ENCODE measurements at places on chromosomes 7 and 10. TPM values are rescaled to one million over a fixed set of nuclear protein-coding genes. Genes with fewer than 3 reads are reported as not detected.
A peak's percentile ranks its signal among the peaks of the same experiment; 100 is the strongest.

- no peak for DNase-seq
- no peak overlapping the region for H3K4me3 ChIP-seq
- no peak overlapping the region for H3K27ac ChIP-seq
- H3K36me3 ChIP-seq, result peaks cover 6% of the 10 kb centered on the region
- peaks cover 29% of the 10 kb centered on the region for H3K27me3 ChIP-seq
These were observed 297.9 kb upstream of the NFE2L3 start for GRCh38 chr7:25854059-25854458.

DNA sequence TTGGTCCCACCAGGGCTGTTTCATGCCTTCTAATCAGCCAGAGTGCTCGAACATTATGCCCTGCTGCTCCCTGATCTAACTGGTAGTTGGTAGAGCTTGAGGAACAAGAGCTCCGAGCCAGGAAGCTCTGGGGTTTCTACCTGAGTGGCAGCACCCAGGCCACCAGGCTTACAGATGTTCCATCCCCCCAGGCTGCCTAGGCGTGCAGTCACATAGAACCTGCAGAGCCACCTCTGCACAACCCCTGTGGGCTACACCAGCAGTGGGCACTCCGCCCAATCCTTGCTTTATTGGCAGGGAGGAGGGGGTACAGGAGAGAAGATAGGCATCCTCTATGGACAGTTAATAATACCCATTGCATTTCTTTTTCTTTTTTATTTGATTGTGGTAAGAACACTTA is 21.8 kb downstream of the MAP3K8 start:
- peaks cover 24% of the 10 kb centered on the region for H3K36me3 ChIP-seq
- no peak overlapping the region for H3K4me3 ChIP-seq
- no peak for DNase-seq
- H3K4me1 ChIP-seq, result no peaks in the 10 kb centered on the region
- H3K27ac ChIP-seq, result no peak overlapping the region
- no peaks in the 10 kb centered on the region for H3K27me3 ChIP-seq

GRCh38 chr10:87844837-87845623 is 18.3 kb downstream of the KLLN start:
- H3K27me3 ChIP-seq, result no peaks in the 10 kb centered on the region
- peak overlapping the region; percentile 69 for H3K27ac ChIP-seq
- no peak overlapping the region for H3K4me3 ChIP-seq
- peaks cover 7% of the 10 kb centered on the region for H3K36me3 ChIP-seq
- peaks cover 31% of the 10 kb centered on the region for H3K4me1 ChIP-seq

The MMD2 gene
- total RNA-seq, result not detected

- no peaks in the 10 kb centered on the region for H3K36me3 ChIP-seq
- H3K4me3 ChIP-seq, result no peak overlapping the region
- DNase-seq, result no peak
- no peak overlapping the region for H3K27ac ChIP-seq
These were observed 22.8 kb upstream of the EZH2 start for GRCh38 chr7:148906707-148907498.

- no peaks in the 10 kb centered on the region for H3K27me3 ChIP-seq
- no peak overlapping the region for H3K4me3 ChIP-seq
- DNase-seq, result no peak
- H3K27ac ChIP-seq, result no peak overlapping the region
These were observed 100.8 kb downstream of the MLLT10 start for GRCh38 chr10:21634599-21635365.

DNA sequence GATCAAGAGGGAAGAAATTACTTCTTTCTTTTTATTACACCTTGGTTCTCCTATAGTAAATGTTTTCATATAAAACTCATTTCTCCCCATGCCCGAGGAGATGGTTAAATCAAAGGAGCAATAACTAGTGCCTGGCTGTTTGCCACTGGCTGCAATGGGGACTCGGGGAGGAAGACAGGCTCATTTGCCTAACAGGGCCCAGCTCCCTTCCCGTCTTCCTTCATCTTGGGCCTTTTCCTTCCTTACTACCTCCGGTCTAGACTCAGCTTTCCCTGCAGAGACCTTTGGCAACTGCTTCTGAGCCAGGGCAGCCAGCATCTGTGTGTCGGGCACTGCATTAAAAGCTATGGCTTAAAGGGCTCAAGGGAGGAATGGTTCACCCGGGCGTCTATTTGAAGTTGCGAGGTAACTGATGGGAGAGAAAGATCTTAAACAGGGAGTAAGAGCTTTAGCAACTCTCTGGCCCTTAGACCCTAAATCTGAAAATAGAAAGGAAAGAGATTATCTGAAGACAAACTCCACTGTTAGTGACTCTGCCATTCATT is 63.5 kb downstream of the CALD1 start:
- DNase-seq, result no peak

DNA sequence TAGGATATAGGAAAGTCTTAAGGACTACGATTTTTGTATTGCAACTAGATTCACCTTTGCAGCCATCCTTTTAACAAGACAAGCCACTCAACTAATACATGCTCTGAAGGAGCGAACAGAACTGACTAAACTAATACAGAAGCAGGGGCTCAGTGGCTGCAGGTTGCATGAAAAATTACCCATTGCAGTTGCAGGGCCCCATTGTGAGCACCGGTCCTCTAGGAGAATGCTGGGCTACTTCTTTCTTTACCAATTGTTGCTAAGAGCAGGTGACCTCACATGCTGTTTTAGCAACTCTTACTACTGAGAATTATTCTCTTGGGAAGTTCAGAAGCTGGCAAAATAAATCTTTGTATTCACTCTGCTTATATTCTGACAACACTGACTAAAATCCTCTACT is 64.0 kb upstream of the ANKRD1 start:
- no peak overlapping the region for H3K27ac ChIP-seq
- DNase-seq, result no peak
- no peak overlapping the region for H3K4me3 ChIP-seq
- H3K4me1 ChIP-seq, result no peaks in the 10 kb centered on the region
- H3K36me3 ChIP-seq, result no peaks in the 10 kb centered on the region
- H3K27me3 ChIP-seq, result peaks cover 12% of the 10 kb centered on the region

DNA sequence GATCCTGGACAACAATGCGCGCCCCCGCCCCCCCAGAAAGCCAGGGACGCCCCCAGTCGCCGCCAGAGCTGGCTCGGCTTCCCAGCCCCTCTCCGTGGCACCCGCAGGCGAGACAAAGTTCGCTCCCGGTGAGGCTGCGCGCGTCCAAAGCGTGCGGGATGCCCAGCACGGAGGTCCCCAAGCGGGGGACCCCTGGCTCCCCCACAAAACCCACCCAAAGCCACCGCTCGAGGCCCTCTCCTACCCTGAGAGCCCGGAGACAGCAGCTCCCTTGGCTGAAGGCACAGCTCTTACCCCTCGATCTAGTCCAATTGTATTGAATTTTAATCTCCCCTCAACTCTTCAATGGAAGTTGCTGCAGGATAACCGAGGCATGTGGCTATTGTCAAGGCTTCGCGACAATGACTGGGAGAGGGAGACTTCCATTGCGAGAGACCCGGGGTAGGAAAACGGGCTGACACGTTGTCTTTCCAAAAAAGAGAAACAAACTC is 305.3 kb downstream of the PRPF18 start:
- peak overlapping the region; percentile 54 for H3K4me3 ChIP-seq
- H3K27ac ChIP-seq, result no peak overlapping the region
- peaks cover under 1% of the 10 kb centered on the region for H3K4me1 ChIP-seq
- no peak for DNase-seq
- H3K36me3 ChIP-seq, result peaks cover 8% of the 10 kb centered on the region

The DMTF1 gene
- total RNA-seq, result 58.3 TPM

The CDHR1 gene
- not detected for total RNA-seq

The IKZF1 gene
- 0.28 TPM for total RNA-seq

The PNLIP gene
- total RNA-seq, result not detected

GRCh38 chr7:75639071-75639885 is 99.5 kb downstream of the HIP1 start:
- peak overlapping the region; percentile 6 for H3K27ac ChIP-seq
- DNase-seq, result peak; percentile 36
- H3K27me3 ChIP-seq, result no peaks in the 10 kb centered on the region
- no peaks in the 10 kb centered on the region for H3K4me1 ChIP-seq

DNA sequence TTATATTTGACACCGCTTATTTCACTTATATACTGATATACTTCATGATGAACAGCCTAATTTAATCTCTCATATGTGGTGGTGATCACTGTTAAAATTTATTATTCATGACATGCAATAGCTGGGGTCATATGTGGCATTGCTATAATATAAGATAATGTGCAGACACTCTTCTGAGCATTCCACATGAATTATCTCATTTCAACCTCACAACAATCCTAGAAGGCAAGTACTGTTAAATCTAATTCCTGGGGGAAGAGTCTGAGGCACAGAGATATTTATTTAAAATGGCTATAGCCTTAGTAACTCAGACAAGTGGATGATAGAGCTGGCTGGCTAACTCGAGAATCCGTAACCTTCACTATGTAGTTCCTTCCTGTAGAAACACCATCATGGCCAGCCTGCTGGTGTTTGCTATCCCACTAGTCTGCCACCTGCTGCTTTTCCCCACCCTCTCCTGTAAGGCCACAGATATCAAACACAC is 46.6 kb upstream of the A1CF start:
- peaks cover 22% of the 10 kb centered on the region for H3K27me3 ChIP-seq
- no peak overlapping the region for H3K4me3 ChIP-seq
- no peaks in the 10 kb centered on the region for H3K4me1 ChIP-seq
- no peak overlapping the region for H3K27ac ChIP-seq

DNA sequence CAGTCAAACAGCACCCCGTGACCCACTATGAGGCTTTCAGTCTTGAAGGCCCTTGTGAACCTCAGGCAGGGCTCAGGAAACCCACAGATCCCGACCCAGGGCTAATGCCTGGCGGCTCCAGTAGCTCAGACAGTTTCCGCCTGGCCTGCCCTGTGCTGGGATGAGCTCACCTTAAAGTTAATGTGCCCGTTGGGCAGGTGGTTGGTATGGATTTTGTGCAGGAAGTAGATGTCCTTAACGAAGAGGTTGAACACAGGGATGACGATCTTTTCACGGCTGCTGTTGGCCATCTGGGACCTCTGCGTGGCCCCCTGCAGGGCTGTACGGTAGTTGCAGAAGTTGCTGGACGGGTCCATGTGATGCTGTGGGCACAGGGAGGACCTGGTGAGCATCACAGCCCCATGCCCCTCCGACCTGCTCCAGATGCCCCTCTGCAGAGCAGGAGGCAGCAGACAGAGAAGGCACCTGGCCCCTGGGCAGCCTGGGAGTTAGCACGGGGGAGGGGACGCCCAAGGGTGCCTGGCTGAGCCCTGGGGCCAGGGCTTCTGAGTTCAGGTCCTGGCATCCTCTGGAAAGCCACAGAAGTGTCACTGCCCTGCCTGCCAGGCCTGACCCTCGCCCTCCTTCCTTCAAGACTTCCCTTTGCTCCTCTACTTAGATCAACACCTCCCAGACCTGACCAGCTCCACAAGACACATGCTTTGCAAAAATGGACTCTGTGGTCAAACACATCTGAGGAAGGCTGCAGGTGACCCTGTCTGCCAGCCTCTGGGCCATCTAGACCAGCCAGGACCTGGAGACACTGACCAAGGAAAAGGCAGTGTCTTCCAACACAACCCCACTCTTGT is 59.8 kb downstream of the CSGALNACT2 start:
- no peak overlapping the region for H3K4me3 ChIP-seq
- no peaks in the 10 kb centered on the region for H3K27me3 ChIP-seq
- no peak for DNase-seq
- H3K36me3 ChIP-seq, result no peaks in the 10 kb centered on the region
- H3K4me1 ChIP-seq, result no peaks in the 10 kb centered on the region
- H3K27ac ChIP-seq, result no peak overlapping the region

GRCh38 chr7:146314962-146315361 is 198.4 kb downstream of the CNTNAP2 start:
- no peak overlapping the region for H3K4me3 ChIP-seq
- H3K4me1 ChIP-seq, result no peaks in the 10 kb centered on the region
- no peak overlapping the region for H3K27ac ChIP-seq
- H3K27me3 ChIP-seq, result no peaks in the 10 kb centered on the region

GRCh38 chr7:95794917-95795515 is 22.7 kb downstream of the DYNC1I1 start:
- peak; percentile 1 for DNase-seq
- H3K4me3 ChIP-seq, result no peak overlapping the region
- H3K4me1 ChIP-seq, result no peaks in the 10 kb centered on the region

The TMEM213 gene
- 9.8 TPM for total RNA-seq

DNA sequence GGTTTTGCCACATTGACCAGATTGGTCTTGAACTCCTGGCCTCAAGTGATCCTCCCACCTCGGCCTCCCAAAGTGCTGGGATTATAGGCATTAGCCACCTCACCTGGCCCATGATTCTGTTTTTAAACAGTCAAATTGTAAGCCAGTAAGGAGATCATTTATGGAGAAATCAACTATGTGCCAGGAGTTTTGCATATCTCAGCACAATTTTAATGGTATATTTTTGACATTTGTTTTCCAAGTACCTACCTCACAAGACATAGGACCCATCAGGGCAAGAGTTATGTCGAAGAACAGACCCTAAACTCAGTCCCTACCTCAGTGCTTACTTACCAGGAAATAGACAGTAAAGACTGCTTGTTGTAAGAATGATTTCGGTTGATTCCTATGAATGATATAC is 173.3 kb upstream of the TNS3 start:
- no peak for DNase-seq
- no peaks in the 10 kb centered on the region for H3K36me3 ChIP-seq
- H3K27me3 ChIP-seq, result no peaks in the 10 kb centered on the region
- H3K27ac ChIP-seq, result no peak overlapping the region
- no peak overlapping the region for H3K4me3 ChIP-seq

DNA sequence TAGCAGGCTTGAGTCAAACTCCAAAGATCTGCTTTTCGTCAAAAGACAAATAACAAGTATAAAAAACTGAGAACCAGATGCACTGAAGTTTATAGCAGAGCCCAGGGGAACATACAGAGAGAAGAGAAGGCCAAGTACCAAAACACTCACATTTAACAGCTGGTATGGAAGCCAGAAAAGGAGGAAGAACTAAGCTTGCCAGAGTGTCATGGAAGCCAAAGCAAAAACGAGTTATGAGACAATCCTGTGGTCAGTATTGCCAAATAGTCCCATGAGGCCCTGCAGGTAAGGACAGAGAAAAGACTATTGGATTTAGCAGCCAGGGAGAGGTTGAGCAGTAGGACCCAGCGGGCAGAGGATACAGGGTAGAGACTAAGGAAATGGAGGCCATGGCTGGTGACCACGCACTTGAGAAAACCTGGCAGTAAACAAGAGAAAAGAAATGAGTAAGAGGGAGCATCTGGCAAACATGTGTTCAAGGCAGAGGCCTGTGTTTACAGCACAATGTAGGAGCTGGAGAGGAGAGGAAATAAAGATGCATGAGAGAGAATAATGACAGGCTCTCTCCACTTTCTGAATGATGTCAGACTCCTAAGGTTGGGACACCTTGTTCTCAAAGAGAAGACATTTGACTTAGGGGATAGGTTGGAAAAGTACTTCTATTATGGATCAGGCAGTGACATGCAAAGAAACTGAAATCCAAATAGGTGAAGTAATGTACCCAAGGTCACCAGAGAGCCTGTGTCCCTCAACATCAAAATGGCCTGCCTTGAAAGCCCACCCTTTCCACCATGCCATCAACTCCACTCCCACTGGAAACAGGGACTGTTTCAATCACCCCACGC is 9.1 kb downstream of the CREB3L2 start:
- no peak for DNase-seq
- peaks cover 12% of the 10 kb centered on the region for H3K4me1 ChIP-seq
- no peaks in the 10 kb centered on the region for H3K27me3 ChIP-seq
- no peaks in the 10 kb centered on the region for H3K36me3 ChIP-seq
- no peak overlapping the region for H3K4me3 ChIP-seq

- no peak overlapping the region for H3K27ac ChIP-seq
- H3K4me1 ChIP-seq, result no peaks in the 10 kb centered on the region
- H3K36me3 ChIP-seq, result no peaks in the 10 kb centered on the region
These were observed 11.1 kb upstream of the PARD3 start for GRCh38 chr10:34826221-34826620.

The MBL2 gene
- total RNA-seq, result not detected

The NRCAM gene
- total RNA-seq, result 15.0 TPM

The SPDYE6 gene
- not detected for total RNA-seq

The CFAP70 gene
- total RNA-seq, result 1.9 TPM

All from Calu3 (cell line).